ENCODE measurements at places on chromosomes 11 and 22. TPM values are rescaled to one million over a fixed set of nuclear protein-coding genes. Genes with fewer than 3 reads are reported as not detected.

DNA sequence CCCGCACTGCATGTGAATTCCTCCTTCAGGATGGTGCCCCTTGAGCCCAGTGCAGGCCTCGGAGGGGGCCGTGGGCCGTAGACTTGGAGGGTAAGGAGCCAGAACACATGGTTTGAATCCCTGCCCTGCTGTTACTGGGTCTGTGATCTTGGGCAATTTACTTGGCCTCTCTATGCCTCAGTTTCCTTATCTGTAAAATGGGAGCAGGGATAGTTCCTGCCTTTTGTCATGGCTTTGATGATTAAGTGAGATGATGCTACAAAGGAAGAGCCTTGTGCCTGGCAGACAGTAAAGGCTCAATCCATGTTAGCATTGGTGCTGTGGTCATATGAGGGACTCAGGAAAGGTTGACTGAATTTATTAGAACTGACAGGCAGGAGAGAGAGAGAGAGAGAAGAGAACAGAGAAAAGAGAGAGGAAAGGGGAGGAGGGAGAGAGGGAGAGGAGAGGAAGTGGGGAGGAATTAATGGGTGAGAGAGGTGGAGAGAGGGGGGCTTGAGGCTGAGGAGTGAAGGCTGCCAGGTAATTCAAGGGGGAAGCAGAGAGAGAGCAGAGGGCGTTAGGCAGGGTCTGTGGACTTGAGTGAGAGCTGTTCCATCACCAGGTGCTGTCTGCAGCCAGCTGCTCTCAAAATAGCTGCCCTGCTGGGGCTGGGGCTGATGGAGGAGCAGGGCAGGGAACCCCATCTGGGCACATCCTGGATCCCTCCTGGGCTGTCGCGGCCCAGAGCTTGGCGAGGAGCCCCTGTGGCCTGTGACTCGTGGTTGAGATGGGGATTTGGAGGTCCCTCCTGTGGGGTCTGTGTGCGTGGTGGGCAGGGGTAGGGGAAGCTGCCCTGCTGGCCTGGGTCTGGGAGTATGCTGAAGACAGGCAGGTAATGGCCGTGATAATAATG, 44.1 kb downstream of the MCM5 start:
- no peak for DNase-seq

- DNase-seq = no peak
Measured at GRCh38 chr22:39518996-39519680, 1.2 kb upstream of the ATF4 start.

DNA sequence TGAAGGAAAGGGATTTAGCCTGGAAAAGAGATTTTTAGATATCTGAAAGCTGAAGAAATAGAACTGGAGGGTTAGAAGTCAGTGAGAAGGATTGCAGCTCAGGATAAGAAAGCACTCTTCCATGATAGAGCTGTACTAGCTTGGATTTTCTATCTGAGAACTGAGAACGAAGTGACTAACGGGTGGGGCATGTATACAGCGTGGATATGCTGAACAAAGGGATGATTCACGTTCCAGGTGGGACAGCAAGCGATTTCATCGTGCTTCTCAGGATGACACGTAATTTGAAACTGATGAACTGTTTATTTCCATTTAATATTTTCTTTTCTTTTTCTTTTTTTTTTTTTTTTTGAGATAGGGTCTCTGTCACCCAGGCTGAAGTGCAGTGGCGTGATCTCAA, 53.0 kb downstream of the GRAMD1B start:
- DNase-seq = no peak

DNA sequence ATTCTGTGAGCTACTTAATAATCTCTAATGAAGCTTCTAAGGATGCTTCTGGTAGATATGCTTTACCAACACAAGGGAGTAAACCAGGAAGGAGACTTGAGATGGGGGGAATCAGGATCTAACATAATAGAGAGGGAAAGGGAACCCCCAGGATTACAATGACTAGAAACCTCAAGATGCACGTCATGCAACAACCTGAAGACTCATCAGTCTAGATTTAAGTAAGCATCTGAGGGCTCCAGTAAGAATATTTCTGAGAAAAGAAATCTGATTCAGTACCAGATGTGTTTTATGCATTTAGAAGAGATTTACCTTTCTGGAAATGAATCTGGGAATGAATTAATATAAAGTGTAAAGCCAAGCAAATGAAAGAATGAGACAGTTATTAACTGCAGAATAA, 15.2 kb downstream of the KDM4D start:
- no peak for DNase-seq

The CTSW gene
- total RNA-seq = 0.45 TPM
